ENCODE measurements at places on chromosomes 5 and 9. TPM values are rescaled to one million over a fixed set of nuclear protein-coding genes. Genes with fewer than 3 reads are reported as not detected.

SLC25A2 gene
- total RNA-seq = 0.39 TPM

PCDHB5 gene
- total RNA-seq = 10.6 TPM

GGTA1 gene
- total RNA-seq = 12.0 TPM

SH3TC2 gene
- 43.7 TPM for total RNA-seq

SHOC1 gene
- total RNA-seq = not detected

PCDHB7 gene
- total RNA-seq = 5.2 TPM

PCDHB10 gene
- total RNA-seq = 9.3 TPM

SPINK7 gene
- not detected for total RNA-seq

C9orf153 gene
- 1.2 TPM for total RNA-seq

RNF130 gene
- total RNA-seq = 92.7 TPM

PANK3 gene
- total RNA-seq = 161 TPM

PNPLA7 gene
- 0.89 TPM for total RNA-seq

ST8SIA4 gene
- 10.0 TPM for total RNA-seq

EMB gene
- 8.7 TPM for total RNA-seq

LRRTM2 gene
- total RNA-seq = 50.4 TPM

CLIC3 gene
- 6.4 TPM for total RNA-seq

Data from spinal cord (tissue), 10 donors.